DMS79 (cell line): ENCODE measurements at places on chromosomes 7 and 10.

- no peak for DNase-seq
Observed at GRCh38 chr7:28299556-28299955, 112.8 kb upstream of the CREB5 start.

DNA sequence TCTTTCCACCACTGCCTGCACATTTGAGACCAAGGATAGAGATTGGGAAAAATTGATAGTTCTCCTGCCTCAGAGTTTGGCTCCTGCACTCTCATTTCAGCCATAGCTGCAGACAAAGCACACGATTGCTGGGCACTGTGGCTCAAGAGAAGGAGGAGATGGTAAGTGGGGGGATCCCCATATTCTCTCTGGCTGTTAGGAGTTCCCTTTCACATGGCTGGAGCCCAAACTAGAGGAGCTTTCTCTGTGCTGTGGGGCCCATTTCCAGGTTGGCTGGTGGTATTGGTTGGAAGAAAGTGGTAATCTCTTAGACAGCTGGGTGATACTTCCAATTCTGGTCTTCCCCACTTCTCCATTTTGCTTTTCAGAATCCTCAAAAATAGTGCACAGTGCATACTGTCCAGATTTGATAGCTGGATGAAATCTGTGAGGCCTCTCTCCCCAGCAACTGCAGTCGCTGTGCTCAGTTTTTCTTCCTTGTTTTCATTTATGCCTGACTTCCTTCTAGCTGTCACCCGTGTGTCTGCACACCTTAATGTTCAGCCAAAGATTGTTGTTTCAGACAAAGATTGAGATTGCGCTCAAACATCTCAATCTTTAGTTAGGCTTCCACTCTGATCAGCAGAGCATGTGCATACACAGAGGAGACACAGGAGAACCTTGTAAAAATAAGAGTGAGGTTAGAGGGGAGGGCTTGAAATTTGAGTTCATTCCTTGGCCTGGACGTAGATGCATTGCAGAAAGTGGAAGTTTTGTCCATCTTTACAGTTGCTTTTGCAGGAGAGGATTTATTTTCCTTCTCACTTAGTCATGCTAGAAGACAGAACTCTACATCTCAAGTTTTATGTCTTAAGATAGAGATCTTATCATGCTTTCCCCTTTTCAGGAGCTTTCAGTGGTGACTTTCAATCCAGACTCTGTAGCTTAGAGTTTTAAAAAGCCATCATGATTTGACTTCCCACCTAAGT is 28.6 kb downstream of the RABGEF1 start:
- no peak for DNase-seq

DNA sequence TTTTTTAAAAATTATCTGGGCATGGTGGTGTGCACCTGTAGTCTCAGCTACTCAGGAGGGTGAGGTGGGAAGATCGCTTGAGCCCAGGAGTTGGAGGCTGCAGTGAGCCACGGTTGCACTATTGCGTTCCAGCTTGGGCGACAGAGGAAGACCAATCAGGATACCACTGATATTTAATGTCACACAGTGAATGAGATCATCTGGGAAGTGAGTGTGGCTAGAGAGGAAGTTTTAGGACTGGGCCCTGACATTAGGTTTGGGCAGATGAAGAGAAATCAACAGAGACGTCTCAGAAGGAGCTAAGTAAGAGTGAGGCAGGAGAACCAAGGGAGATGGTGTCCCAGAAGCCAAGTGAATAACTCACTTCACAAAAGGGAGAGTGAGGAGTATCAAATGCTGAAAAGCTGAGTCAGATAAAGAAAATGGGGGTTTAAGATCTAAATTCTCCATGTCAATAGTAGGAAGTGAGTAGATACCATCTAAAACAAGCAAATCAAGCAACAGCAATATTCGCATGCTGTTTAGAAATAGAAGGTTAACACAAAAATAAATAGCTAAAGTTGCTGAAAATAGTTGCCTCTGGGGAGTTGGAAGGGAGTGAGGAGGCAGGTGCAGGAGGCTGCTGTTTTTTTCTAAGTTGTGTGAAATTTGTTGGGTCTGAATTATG is 11.5 kb downstream of the PILRA start:
- no peak for DNase-seq

DNA sequence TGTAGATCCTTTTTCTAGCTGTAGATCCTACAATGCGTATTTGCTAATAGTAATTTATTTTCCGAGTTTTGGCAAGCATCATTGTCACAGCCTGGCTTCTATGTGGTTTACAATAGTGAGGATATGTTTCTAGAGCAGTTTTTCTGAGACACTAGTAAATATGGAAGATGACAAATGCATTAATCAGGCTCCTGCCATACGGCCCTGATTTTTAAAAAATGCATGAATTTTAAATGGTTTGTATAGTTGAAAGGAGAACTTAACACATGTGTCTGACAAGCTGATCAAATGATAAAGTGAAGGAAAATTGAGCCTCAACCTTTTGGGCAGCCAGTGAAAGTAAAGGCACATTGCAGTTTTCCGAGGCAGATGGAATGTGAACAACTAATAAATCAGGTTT is 354.1 kb downstream of the EXOC4 start:
- DNase-seq = no peak

DNA sequence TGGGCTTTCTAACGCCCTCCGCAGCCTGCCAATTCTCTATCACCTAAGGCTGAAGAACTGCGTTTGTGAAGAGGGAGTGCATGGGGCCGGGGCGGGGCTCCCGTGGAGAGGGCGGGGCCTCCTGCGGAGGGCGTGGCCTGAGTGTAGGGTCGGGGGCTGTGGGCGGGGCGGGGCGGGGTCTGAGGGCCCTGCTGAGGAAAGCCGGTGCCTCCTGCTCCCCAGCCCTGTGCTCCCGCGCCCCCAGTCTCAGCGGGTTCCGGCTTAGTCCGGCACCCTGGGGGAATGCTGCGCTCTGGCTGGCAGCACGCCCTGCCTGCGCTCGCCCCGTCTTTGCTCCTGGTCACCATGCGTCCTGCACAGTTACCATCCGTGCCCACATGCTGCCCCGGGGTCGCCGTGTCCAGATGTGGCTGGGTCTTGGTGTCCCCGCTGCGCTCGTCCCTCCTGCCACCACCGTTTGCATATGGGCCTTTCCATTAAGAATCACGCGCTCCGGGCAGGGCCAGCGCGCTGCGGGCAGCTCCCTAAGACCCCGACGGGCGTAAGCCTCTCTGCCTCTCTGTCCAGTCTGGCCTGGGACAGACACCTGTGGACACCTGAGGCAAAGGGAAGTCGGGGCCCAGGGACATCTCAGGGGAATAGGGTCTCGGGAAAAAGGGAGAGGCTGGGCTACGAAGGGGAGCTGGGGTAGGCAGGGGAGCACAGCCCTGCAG is 144.0 kb upstream of the RET start:
- DNase-seq = no peak

GRCh38 chr7:98511175-98511574 is 105.9 kb upstream of the NPTX2 start:
- no peak for DNase-seq

DNA sequence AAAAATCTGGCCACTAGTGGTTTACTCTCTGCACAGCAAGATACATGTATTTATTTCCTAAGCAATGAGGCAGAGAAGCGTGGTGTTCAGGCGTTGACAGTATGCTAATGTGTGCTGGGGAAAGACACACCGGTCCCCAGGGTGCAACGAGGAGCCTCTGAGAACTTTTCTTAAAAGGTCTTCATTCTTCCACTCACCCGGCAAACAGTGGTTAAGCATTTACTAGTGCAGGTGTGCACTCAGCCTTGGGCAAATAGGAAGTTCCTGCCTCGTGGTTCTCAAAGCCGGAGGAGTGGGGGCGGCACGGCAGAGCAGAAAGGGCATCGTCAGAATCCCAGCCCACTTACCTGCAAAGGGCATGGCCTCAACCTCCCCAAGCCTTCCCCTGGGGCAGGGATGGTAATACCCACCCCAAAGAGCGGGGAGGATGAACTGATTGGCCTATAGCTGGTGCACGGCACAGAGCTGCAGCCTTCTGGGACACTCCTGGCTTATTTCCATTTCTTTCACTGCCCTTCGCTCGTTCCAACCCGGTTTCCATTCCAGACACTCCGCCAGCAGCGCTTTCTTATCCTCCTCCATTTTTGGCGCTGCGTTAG is 184.3 kb upstream of the CTBP2 start:
- no peak for DNase-seq

- DNase-seq = no peak
Observed at GRCh38 chr10:12327074-12327473, 22.3 kb upstream of the CAMK1D start.

- no peak for DNase-seq
Observed at GRCh38 chr7:144842377-144842851, 6.6 kb upstream of the TPK1 start.

DNA sequence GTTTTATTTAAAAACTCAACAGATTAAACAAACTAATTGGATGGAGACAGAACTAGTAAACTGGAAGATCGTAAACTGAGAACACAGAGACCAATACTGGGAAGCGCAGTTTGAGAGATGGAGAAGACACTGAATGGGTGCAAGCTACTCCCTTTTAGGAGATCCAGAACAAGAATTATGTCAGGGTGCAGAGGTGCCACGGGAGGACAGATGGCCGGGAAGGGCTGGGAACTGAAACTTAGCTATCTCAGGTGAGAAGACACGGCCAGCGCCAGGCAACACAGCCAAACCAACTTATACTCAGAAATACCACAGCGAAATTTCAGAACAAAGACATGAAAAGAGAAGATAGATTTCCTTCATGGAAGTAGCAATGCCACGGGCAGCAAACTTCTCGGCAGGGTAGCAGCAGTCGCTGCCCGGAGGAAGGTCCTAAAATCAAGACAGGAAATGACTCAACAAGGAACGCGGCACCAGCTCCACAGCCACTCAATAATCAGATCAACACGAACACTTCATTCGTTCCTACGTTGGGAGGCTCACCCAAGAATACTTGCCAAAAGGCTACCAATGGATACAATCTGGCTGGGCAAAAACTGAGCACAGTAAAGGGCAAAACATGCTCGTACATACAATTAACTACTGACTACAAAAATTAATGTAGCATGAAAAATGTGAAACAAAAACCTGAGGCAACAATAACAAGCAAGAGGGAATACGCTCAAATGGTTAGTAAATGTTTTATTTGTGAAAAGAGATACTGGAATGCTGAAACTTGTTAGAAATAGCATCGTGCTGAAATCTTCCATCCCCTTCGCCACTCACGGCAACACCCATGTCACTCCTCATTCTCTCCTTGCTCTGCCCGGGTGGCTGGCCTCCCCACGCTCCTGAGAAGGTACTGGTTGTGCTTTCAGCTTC is 2.2 kb upstream of the LRRC27 start:
- DNase-seq = peak; percentile 20

- no peak for DNase-seq
Observed at GRCh38 chr7:4067874-4068273, 614.2 kb upstream of the FOXK1 start.

DNA sequence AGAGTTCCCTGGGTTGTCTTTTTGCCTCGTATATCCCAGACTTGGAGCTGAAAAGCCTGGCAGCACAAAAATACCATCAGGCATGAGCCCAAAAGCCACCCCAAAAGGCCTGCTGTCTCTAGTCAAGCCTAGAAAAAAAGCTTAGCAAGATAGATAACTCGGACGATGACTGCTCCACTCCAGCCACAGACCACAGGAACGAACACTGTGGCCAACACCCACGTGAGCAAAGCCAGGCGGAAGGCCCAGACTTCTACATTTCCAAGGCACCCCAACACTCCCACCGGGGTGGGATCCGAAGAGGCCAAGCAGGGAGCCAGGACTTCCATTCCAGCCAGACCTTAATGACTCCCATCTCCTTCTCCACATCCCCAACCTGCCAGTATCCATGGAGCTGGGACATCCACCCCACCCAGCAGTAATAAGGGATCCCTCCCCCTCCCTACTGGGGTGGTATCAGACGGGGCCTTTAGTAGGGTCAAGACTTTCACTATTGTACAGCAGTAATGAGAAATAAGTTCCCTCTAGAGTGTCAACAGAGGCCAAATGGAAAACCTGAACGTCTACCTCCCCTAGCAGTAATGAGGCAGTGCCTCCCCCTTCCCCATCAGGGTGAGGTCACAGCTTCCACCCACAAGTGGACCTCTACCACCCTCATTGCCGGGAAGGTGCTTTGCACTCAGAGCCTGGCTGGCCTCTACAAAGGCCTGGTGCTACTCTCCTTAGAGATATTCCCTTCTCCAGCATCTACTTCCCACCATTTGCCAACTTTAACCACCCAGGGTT is 23.0 kb downstream of the PRLHR start:
- DNase-seq = no peak

DNA sequence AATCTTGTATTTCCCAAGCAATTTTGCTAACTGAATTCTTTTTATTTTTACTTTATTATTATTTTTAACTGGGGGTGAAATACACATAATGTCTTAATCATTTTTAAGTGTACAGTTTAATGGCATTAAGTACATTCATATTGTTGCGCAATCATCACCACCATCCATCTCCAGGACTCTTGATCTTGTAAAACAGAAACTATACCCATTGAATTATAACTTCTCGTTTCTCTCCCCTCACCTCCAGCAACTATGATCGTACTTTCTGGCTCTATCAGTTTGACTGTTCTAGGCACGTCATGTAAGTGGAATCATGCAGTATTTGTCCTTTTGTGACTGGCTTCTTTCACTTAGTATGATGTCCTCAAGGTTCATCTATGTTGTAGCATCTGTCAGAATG is 108.8 kb downstream of the ARL5B start:
- DNase-seq = no peak

DNA sequence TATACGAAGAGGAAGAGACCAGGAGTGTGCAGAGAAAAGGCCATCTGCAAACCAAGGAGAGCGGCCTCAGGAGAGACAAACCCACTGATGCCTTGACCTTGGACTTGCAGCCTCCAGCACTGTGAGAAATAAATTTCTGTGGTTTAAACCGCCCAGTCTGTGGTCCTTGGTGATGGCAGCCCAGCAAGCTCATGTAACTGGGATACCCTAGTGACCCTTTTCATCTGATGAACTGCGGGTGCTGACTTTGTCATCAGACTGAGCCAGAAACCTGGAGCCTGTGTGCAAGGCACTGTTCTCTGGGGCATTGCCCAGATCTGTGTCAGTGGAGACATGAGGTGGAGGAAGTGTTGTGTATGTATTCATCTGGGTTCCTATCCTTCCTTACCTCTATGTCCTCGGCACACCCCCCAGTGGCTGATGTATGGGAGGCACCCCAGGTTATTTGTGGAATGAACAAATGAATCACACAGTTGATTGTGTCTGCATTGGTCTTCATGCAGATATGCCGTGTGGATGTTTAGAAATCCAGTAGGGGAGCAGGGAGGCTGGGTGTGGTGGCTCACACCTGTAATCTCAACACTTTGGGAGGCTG is 64.5 kb upstream of the BTBD16 start:
- DNase-seq = no peak

GRCh38 chr7:20358762-20359282 is 28.1 kb downstream of the ITGB8 start:
- no peak for DNase-seq

DNA sequence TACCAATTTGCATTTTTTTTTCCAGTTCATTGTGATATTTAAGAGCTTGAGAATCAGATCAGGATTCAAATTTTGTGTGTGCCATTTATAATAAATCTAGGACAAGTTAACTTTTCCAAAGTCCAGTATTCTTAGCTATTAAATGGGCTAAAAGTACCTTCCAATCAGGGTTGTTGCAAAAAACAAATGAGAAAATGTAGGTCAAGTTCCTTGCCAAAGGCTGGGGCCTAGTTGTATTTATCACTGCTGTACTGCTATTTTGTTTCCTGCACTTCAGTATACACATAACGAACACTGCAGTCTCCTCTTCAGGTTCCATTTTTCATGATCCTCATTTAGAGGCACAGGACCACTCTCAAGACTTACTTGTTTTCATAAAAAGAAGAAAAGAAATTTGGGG is 7.4 kb upstream of the VPS41 start:
- no peak for DNase-seq

- no peak for DNase-seq
Observed at GRCh38 chr10:16987976-16988610, 141.5 kb downstream of the CUBN start.
